ENCODE measurements at places on chromosomes 4 and X. TPM values are rescaled to one million over a fixed set of nuclear protein-coding genes. Genes with fewer than 3 reads are reported as not detected.

RPS6KA6 gene
- total RNA-seq = 0.72 TPM

DNA sequence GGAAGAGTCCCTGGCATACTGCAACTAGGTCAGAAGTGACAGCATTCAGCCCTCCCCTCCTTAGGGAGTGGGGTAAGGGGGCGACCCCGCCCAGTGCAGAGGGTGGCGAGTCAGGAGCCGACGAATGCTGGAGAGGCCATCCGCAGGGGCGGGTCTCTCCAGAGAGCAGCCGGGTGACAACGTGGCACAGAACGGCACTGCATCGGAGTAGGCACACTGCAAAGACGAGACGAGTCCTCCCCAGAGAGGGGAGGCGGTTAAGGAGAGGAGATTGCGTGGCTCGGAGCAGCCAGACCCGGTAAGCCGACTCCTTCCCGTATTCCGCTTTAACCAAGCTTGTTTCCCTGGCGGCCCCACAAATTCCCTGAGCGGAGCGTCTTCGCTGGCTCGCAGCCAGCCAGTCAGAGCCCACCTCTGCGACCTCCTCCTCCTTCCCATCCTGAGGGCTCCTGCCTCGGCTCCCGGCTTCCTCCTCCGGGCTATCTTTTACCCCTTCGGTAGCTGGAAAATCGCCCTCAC lies 54.9 kb downstream of the LINC00632 start:
- peak; percentile 53 for DNase-seq

DNA sequence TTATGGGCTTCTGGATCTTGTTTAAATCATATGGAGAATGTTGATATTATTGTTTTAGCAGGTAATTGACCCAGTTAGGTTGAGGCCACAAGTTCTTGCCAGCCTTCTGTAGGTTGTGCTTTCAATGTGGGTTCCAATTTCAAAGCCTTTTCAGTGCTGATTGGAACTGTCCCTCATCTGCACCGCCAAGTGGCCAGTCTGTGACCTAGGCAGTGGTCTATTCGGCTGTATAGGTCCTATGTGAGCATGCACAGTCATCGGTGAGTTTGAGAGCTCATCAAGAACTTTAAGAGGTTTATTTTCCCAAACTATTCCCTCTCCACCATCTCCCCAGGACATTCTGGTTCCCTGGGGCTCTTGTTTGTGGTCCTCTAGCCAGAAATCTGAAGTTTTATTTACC lies 35.7 kb downstream of the DDX53 start:
- DNase-seq = no peak

DNA sequence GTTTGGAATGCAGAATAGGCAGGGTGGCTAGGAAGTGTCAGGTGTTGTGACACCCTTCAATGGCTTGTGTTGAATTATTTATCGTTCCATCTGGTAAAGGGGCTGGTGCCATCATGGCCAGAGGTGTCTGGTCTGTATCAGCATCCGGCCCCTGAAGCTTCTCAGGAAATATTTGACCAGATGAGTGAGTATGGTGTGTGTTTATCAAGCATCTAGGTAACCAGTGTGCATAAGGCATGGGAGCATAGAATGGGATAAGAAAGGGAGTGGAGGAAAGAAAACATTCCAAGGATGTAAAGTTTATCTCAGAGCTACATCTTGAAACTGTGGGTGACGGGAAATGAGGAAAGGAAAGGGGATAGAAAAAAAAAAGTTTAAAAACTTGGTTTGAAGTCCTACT lies 109.4 kb downstream of the KLHL4 start:
- DNase-seq = no peak

GRCh38 chr4:81745050-81745449 lies 273.3 kb upstream of the RASGEF1B start:
- DNase-seq = no peak
